ENCODE measurements at places on chromosomes 13 and 19.

GRCh38 chr13:48571126-48571913, 38.4 kb upstream of the RCBTB2 start:
- no peak for DNase-seq

DNA sequence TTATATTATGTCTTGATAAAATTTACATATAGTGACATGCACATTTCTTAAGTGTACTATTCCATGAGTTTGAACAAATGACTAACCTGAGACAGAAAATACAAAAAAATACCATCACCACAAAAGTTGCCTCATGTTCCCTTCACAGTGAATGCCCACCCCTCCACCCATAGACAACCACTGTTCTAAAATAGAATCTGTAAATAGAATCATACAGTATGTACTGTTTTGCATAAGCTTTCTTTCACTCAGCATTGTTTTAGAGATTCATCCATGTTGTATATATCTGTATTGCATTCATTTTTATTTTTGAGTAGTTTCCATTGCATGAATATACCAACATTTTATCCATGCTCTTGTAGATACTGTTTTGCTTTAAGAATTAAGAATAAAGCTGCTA, 23.3 kb upstream of the RBM26 start:
- DNase-seq, result no peak

- DNase-seq, result no peak
Measured at GRCh38 chr13:79245937-79246577, 160.0 kb downstream of the RBM26 start.

DNA sequence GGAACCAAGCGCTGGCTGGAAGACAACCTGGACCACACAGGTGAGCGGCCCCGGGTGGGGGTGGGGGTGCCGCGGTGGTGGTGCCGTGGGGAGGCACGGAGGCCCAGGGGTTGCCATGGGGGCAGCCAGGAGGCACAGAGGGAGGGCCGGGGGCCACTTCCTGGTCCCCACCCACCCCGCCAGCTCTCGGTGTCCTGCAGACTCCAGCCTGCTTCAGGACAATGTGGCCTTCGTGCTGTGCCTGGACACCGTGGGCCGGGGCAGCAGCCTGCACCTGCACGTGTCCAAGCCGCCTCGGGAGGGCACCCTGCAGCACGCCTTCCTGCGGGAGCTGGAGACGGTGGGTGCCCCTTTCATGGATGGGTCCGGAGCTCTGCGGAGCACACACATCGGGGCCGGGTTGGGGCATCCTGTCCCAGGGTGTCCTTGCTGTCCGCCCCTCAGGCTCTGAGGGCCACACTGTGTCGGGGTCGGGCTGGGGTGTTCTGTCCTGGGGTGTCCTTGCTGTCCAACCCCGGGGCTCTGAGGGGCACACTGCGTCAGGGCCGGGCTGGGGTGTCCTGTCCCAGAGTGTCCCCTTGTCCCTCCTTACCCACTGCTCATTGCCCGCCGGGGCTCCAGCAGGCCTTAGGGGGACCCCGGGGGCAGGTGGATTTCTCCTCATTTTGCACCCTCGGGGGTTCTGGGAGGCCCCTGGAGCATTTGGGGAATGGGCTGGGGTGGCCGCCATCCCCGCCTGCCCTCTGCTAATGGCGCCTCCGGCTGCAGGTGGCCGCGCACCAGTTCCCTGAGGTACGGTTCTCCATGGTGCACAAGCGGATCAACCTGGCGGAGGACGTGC, 18.3 kb downstream of the NCLN start:
- peak; percentile 70 for DNase-seq

DNA sequence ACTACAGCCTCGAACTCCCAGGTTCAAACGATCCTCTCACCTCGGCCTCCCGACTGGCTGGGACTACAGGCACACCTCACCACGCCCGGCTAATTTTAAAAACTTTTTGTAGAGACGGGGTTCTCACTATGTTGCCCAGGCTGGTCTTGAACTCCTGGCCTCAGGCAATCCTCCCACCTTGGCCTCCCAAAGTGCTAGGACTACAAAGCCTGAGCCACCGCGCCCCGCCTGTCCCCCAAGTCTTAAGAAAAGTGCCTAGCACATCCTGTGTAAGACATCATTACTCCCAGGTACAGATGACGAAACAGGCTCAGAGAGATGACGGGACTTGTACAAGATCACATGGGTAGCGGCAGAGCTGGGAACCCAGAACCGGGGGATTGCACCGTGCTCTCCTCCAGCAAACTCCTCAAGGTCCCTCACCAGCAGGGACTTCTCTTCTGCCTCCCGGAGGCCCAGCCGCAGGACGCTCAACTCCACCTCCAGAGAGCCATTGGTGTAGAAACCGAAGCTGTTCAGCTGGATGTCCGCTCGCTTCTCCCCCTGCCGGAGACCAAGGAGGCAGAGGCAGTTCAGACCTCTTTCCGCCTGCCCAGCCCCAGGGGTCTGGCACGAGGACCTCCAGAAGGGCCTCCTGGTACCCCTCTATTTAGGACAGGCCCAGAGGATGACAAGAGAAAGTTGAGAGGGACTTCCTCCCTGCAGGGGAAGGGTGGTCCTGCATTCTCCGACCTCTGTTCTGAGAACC, 1.0 kb downstream of the GPR108 start:
- no peak for DNase-seq

DNA sequence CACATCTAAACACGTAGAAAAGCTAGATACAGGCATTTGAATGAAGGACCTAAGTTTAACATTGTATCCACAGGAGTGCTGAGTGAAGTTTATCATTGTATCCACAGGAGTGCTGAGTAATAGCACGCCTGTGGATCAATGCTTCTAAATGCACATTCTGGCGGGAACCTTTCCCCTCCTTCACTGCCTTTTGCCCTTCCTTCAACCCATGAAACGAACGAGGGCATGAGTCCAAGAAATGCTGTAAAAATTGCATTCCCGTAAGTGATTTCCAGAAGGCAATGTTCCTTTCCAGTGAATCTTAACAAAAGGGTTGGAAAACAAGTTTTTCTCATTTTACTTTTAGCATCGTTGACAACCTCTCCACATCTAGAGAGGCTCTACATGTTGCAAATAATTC, 88.1 kb downstream of the ZDHHC20 start:
- no peak for DNase-seq

DNA sequence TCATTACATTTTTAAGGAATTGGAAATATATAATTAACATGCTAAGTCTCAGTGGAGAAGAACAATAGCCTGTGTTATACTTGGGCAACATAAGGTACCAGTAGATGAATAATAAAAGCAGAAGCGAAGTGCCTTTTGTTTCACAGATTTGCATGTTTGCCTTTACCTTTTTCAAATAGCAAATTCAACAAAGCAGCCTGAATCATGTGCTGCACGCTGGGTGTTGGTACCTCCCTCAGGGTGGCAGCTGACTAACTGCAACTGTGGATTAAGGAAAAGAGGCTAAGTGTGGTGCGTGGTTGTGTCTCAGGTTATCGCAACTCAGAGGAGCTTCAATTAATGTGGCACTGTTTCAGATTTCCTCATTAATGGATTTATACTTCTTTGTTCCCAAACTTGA, 189.0 kb downstream of the LMO7 start:
- DNase-seq, result no peak

- DNase-seq, result no peak
Measured at GRCh38 chr19:42121036-42121621, 11.1 kb downstream of the POU2F2 start.

DNA sequence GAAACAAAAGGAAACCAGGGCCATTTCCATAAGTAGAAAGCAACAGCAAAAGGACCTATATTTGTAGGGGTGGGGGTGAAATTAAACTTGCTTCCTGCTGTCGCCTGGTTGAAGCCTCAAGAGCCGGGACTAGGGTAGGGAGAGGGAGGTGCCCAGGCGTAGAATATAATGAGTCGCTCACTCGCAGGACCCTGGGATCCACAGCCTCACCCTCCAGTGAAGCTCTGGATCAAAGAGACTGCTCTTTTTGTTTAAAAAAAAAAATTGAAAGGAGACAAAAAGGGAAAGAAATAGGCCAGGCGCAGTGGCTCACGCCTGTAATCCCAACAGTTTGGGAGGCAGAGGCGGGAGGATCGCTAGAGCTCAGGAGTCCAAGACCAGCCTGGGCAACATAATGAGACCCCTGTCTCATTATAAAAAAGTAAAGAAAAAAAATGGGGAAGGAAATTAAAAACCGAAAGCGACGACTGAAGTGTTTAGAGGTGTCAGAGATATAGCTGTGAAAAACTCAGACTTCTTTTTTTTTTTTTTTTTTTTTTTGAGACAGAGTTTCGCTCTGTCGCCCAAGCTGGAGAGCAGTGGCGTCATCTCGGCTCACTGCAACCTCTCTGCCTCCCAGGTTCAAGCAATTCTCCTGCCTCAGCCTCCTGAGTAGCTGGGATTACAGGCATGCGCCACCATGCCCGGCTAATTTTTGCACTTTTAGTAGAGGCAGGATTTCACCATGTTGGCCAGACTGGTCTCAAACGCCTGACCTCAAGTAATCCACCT, 10.9 kb upstream of the ADGRE5 start:
- DNase-seq, result no peak

DNA sequence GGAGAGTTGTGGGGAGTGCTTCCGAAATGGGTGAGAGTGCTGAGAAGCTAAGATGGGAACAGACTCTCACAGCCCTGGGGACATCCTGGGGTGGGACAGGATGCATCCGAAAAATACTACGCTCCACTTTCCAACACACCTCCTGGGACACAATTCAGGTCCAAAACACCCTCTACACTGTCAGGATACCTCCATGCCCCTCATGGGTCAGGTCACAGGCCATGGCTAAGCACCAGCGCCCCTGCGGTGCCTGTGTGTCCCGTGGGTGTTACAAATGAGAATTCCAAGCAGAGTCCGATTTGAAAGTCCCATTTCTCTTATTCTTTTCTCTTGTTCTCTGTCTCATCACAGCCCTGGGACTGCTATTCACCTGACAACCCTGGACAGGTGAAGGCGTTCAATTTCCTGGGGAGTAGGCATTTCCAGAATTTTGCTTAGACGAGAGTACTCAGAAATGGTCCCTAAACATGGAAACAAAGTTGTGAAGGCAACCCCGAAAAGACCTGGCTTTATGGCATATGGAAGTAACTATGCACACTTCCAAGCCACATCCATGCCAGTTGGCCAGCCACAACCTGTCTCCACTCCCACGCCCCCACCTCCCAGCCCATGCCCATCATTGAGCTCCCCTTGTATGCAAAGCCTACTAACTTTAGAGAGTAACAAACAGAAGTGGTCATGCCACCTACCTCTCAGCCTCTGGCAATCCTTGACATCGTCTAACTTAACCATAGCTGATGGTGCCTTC, 87.9 kb upstream of the ZNF507 start:
- DNase-seq, result no peak

GRCh38 chr13:30915691-30916541, 9.8 kb downstream of the MEDAG start:
- DNase-seq, result no peak

- peak; percentile 59 for DNase-seq
Measured at GRCh38 chr13:30818323-30818960, 83.1 kb downstream of the ALOX5AP start.

- peak; percentile 69 for DNase-seq
Measured at GRCh38 chr19:11421371-11422098, 2.4 kb upstream of the RGL3 start.

DNA sequence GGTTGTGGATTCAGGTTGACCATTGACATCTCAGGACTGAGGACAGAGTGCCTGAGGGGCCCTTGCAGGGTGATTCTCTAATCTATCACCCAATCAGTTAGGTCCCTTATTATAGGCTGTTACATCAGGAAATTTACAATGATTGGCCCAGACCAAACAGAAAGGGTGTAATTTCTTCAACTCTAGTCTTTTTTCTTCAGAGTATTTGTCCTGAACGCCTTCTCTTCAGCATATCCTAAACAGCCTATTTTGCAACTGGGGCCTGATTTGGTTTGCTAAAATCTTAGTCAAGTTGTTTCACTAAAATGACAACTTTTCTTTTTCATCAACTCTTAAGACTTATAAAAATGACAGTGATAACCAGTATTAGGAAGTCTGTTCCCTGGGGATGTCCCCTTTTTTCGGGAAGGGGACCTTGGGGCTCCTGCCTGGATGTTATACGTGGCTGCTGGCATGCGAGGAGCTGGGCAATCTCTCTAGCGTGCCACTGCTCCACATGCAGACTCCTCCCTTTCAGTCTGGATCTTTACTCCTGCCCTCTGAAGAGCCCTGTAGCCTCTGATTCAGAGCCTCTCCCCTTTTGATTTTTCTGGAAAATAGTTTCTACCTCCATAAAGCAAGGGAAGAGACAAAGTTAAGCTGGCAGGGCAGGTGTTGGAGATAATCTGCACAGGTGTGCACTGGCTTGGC, 19.6 kb upstream of the GTF2F2 start:
- DNase-seq, result no peak

DNA sequence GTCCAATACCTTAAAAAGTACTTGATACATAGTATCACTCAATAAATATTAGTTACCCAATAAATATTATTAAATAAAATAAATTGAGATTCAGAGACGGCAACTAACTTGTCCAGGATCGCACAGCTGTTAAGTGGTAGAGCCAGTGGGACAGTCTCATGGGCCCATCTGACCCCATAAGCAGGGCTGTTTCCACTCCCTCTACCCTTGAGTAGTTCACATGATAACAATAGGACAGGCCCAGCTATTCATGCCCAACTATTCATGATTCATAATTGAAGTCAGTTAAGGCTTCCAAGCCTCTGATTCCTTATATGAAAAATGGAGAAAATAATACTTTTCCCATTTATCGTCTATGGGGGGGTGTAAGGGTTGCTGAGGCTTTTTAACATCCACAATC, 78.2 kb downstream of the C13orf42 start:
- no peak for DNase-seq

DNA sequence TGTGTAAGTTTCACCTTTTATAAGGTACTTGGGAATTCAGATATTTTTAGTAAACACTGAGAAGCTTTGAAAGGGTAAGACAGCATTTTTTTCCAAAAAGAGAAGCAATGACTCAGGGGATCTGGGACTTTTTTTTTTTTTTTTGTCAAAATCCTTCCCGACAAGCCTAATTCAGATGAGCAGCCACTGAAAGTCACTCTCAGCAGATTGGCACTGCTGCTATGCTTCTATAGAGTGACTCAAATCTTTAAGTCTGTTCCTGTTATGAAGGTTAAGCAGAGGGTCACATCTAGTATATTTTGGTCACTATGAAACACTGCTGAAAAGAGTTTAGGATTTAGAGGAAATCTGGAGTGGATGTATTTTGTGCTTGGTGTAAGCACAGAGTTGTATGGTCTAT, 571.1 kb downstream of the MYO16 start:
- DNase-seq, result no peak

DNA sequence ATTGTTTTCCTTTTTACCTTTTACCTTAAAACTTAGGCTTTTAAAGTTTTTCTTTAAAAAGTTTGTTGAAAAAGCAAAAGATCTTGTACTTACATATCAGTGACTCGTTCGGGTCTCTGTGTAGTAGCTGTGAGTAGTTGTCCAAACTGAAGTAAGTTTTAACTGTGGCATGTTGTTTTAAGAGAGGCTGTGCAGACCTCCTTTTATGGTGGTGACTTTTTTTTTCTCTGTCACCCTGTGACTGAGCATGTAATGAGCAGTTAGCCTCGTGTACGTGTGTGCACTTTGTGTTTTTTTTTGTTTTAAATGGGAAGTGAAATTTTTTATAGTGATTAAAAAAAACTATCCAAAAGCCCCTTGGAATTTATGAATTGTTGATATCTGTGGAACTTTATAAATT, at the start of gene GPR183:
TSS of gene GPR183 (minus strand) at position 153 of the 400 bp plus-strand sequence. CDS start 11,254 bp downstream, outside the sequence.
- DNase-seq, result no peak

GRCh38 chr13:35455022-35455421, 21.5 kb downstream of the MAB21L1 start:
- DNase-seq, result no peak

- no peak for DNase-seq
Measured at GRCh38 chr19:17616961-17617806, 61.7 kb downstream of the COLGALT1 start.

GRCh38 chr19:10043286-10043927, 30.1 kb downstream of the RDH8 start:
- no peak for DNase-seq

Measured in left lung (tissue), 14 donors.